Fibroblast of skin of scalp (primary cell): ENCODE measurements at places on chromosomes 6 and 20.

GRCh38 chr20:22620342-22620741 lies 36.0 kb upstream of the FOXA2 start:
- no peak for DNase-seq

GRCh38 chr6:16514249-16514648 lies 247.0 kb downstream of the ATXN1 start:
- DNase-seq = peak; percentile 75

GRCh38 chr6:5729080-5729434 lies 277.7 kb downstream of the NRN1 start:
- DNase-seq = no peak

- no peak for DNase-seq
Observed at GRCh38 chr6:99022039-99022609, 74.4 kb upstream of the FBXL4 start.

DNA sequence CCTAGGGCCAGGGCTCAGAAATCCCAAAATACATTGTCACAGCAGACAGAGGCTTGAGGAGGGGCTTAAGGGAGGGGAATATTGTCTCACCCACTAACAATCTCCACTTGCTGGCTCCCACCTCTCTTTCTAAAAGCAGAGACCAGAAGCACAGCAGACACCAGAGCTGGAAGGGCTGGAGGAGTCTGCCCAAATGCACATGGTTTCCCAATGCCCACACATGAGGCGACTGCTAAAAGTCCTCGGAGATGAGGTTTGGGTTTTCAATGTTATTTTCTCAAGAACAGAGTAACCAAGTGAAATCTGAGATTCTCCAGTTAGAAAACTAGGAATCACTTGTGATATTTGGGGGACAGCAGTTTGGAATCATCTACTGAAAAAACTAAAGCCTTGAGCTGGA lies 325.6 kb upstream of the JARID2 start:
- DNase-seq = no peak

DNA sequence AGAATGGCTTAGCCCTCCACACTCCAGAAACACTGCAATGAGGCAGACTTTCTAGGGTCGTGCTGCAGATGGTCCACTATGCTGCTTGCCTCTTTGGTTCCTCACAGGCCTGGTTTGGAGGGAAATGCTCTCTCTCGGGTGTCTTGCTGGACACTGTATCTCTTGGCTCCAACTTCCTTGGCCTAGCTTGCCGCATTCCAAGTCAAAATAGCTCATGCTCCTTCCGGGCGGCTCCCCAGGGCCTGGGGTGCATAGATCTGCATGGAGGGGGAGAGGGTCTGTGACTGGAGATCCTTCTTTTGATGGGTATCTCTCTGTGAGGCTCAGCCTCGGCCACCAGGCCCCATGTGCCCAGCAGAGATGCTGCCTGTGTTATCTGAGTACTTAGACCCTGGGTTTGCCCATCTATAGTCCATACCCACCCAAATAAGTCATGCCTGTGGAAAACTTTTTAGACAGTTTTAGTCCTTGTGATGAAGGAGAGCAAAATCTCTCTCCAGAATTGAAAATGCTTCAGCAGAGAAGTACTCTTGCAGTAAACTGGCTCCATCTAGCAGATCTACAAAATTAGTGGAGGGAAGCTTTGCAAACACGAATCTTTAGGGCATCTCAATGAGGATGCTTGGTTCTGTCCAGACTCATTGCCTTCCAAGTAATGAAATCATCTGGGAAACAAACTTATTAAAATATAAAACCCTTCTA lies 264.1 kb upstream of the RIN2 start:
- DNase-seq = no peak

GRCh38 chr6:11251553-11252360 lies 19.3 kb upstream of the NEDD9 start:
- peak; percentile 62 for DNase-seq

GRCh38 chr6:41850861-41851260 lies 44.3 kb downstream of the USP49 start:
- no peak for DNase-seq

DNA sequence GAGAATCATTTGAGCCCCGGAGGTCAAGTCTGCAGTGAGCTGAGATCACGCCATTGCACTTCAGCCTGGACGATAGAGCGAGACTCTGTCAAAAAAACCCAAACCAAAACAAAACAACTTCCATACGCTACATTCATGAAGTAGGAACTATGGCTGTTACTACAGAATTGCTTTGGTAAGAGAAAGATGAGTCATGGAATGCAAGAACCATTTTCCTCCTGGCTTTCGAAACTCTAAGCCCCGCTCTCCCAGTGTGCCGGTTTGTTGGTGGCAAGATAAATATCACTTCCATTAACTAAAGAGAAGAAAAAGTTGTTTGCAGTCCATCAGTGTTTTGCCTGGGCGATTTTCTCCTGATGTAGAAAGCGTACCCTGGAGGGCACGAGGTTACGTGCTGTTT lies 61.3 kb downstream of the ZDHHC14 start:
- DNase-seq = peak; percentile 64

- no peak for DNase-seq
Observed at GRCh38 chr6:1044040-1044836, 267.7 kb upstream of the FOXQ1 start.
